ENCODE measurements at places on chromosomes 4 and X.

GRCh38 chrX:146433771-146434170 lies 375.8 kb upstream of the CXorf51B start:
- no peak for DNase-seq

- DNase-seq = peak; percentile 32
Measured at GRCh38 chr4:5460106-5460801, 248.1 kb downstream of the EVC2 start.

DNA sequence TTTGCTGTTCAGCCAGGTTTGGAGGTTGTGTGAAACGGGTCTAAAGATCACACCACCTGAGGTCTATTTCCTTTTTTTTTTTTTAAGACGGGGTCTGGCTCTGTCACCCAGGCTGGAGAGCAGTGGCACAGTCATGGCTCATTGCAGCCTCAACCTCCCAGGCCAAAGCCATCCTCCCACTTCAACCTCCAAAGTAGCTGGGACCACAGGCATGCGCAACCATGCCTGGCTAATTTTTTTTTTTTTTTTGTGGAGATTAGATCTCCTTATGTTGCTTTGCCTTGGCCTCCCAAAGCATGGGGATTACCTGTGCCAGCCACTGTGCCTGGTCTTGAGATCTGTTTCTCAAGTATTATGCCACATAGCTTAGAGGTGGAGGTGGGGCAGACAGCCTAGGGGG lies 49.2 kb upstream of the ELOVL6 start:
- DNase-seq = no peak

- DNase-seq = no peak
Measured at GRCh38 chrX:94057385-94057784, 383.4 kb downstream of the FAM133A start.

GRCh38 chr4:81743731-81744435 lies 272.2 kb upstream of the RASGEF1B start:
- no peak for DNase-seq

DNA sequence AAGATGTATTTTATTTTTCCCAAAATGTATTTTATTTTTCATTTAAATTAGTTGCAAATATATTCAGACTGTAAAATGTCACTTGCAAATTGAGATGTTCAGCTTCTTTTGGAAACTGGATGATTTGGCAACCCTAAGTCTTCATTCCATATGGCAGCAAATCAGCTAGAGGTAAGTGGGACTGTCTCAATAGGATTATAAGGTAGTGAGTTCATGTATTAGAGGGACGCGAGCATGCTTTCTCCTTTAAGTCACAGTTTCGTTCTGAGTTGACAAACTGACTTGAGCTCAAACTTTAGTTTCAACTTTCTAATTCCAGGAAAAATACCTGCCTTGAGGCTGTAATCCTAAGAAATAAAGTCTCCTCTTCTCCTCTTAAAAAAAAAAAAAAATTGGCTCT lies 44.2 kb upstream of the TMEM131L start:
- no peak for DNase-seq

DNA sequence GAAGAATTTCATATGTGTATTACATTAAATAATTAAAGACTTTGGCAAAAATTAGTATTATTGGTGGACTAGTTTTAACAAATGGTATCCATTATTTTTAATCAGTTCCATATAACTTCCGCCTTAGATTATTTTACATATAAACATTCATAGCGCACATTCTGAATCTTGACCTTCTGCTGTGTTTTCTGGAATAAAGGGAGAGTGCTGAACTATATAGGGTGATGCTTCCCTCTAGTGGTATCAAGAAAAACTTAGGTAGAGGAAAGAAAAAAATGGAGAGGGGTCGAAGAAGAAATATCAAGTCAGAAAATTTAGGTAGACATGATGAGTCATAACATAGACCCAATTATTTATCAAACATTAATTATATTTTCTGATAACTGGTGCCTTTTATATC lies 155.6 kb upstream of the PACRGL start:
- peak; percentile 70 for DNase-seq

- DNase-seq = peak; percentile 59
Measured at GRCh38 chr4:176818531-176818930, 25.8 kb upstream of the VEGFC start.

DNA sequence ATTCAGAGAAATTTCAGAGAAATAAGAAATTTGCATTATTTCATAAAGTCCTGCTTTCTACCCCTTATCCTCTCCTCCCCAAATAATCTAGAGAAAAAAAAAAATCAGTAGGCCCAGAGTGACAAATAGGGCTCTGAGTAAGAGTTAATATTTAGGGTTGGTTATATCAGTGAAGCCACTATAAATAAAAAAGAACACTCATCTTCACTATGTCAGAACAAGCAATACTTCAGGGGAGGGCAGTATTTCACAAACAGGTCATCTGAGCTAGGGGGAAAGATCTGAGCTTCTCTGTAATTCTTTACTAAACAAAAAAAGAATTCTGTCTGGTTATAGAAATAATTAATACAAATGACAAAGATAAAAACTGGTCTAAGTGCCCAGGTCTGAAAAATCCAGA lies 39.4 kb downstream of the PDE5A start:
- no peak for DNase-seq

DNA sequence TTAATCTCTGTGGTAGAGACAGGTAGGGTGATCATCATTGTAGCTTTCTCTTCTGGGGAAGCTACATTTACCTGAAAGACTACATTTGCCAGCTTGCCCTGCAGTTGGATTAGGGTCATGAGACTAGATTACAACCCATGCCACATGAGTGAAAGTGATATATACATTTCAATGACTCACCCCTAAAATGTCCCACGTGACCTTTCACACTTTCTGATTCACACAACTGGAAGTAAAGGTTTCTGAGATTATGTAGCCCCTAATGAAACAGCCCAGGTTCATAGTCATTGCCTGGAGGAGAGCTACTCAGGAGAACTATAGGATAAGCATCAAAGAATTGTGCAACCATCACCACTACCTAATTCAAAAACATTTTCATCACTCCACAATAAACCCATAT lies 17.8 kb downstream of the PDCL2 start:
- no peak for DNase-seq

GRCh38 chr4:73406548-73406875 lies 2.4 kb downstream of the ALB start:
- no peak for DNase-seq

DNA sequence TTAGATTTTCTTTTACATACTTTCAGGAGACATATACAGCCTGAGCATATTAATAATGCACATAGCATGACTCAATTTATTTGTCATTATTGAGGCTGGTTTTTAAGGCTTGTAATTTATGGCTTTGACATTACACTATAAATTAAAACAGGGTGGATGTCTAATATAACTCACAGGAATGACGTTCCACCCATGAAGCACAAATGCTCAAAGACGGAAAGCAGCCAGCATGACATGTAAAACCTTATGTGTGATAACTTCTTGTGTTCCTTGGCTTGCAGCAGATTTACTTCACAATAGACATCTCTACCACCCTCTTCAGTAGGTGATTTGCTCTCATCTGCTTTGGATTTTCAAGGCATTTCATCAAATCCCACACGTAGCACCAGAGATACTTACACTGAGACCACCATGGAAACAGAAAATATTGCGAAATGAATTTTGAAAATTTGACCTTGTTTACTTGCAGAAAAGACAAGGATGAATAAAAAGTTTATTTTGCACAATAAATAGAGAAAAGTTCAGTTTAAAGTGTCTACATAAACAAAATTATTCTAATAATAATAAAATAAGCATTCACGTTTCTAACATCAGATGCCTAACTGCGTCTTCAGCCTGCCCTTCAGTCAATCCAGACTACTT lies 64.7 kb upstream of the BTC start:
- no peak for DNase-seq

GRCh38 chr4:112648263-112649054 lies 11.5 kb downstream of the LARP7 start:
- DNase-seq = no peak

DNA sequence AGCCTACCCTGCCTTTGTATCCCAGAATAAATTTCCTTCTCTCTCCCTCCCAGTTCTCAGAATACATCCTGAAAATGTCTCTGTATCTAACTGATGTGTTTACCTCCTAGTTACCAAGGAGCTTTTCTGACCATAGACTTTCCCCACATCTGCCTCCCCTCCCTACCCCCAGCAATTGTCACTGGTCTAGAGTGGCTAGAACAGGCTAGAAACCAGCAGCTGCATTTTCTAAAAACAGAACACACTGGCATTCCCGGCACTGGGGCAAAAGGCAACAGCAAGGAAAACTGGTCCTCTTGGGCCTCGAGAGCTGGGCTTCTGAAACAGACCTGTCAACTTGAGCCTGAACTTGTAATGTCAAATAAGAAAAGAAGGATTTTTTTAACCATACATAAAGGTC lies 16.4 kb downstream of the TASL start:
- peak; percentile 25 for DNase-seq

DNA sequence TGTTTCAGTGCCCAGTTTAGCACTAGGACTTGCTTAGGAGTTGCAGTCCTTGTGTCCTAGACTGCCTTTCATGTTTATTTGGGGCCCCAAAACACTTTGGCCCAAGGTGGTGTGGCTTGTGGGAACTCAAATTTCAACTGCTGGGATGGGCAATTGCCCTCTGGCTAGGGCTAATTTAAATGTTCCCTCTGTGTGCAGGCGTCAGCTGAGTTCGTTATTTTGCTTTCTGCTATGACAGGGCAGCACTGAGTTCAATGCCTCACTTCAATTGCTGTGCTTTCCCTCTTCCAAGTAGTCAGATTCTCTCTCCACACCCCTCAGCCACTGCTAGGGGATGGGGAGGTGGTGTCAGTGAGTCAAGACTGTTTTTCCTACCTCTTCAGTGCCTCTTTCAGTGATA lies 51.1 kb downstream of the ITIH6 start:
- DNase-seq = no peak

DNA sequence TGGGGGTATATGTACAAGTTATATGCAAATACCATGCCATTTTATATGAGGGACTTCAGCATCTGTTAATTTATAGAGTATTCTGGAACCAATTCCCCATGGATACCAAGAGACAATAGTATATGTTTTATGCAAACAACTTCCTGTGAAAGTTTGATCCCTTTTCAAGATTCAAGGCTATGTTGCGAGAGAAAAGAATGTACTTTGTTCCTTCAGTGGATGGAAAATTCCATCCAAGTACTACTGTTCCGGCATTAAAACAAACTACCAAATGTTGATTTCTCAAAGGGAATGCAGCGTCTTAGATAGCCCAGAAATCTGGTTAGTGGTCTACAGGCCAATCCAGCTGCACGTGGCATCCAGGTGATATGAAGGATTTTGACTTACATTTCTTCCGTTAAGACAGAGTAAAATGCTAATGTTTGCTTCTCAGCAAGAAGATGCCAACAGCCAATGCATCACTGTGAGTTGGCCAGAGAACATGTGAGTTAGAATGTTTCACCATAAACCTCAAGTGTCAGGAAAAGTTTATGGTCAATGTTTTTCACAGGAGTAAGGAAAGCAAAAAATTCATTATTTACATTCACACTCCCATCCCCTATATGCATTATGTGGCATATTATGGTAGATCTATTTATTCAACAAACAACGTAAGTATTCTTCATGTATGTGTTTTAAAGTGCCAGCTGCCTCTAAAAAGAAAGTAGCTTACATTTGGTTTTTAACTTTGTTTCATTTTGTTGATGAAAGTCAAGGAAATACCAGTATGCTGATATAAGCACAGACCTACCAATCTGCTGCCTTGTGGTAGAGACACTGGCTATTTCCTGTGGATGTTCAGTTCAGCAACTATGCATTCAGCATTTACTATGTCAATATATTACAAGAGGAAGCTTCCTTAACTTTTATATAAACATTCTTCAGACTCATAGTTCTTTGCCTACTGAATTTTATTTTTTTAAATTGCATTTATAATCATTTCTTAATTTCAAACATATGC lies 44.4 kb downstream of the METTL14 start:
- DNase-seq = peak; percentile 56

DNA sequence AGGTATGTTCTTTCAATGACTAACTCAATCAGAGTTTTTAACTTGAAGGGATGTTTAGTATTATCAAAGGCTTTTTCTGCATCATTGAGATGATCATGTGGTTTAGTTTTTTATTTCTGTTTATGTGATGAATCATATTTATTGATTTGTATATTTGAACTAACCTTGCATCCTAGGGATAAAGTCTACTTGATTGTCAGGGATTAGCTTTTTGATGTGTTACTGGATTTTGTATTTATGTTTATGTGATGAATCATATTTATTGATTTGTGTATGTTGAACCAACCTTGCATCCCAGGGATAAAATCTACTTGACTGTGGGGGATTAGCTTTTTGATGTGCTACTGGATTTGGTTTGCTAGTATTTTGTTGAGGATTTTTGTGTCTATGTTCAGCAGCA lies 615.4 kb upstream of the GRID2 start:
- no peak for DNase-seq

DNA sequence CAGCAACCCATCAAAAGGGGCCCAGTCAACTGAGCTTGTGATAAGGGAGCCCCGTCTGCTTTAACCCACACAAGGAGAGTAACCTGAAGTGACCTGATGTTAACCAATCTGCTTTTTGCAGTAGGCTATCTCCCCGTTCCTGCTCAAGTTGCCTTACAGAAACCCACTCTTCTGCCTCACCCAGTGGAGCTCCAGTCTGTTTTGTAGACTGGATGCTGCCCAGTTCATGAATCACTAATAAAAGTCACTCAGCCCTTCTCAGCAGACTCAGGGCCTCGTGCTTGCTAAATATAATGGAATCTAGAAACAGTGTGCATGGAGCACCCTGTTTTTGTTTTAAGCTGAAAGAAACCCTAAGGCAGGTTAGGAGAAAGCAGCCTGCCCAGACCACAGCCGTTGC lies 312.3 kb downstream of the FBXW7 start:
- no peak for DNase-seq

GRCh38 chrX:119475389-119476101 lies 7.3 kb downstream of the SLC25A5 start:
- DNase-seq = no peak

DNA sequence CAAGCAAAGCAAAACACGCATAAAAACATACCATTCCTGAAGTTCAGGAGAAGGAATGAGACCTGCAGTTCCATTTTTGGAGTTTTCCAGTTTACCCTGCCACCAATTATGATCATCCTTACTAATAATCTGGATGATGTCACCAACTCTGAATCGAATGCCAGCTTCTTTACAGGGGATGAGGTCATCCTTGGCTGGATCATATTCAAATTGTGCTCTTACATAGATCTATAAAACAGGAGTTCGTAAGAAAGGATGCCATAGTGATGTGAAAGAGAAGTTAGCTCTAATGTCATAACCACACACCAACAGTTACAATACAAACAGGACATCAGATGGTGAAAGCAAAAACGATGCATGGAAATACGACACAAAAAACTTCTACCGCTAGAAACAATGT lies 106.5 kb downstream of the NYX start:
- no peak for DNase-seq
